GM13977 (cell line): ENCODE measurements at places on chromosomes 1 and 21.

- no peak for DNase-seq
Measured at GRCh38 chr1:181557313-181557712, 74.0 kb downstream of the CACNA1E start.

DNA sequence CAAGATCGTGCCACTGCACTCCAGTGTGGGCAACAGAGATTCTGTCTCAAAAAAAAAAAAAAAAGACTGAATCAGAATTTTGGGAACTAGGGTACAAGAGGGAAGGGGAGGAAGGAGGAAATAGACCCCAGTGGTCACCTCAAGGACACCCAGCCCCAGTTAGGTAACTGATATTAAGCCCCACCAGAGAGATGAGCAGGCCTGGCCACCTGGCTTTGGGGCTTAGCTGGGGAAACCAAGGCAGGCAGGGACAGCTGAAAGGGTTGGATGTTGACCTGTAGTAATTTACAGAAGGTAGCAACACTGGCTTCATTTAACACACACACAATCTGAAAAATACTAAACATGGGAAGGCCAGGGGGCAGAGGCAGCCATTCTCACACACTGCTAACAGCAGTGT lies 5.2 kb upstream of the C1orf122 start:
- DNase-seq, result no peak

GRCh38 chr1:43621861-43622260 lies 28.1 kb upstream of the KDM4A start:
- DNase-seq, result no peak

DNA sequence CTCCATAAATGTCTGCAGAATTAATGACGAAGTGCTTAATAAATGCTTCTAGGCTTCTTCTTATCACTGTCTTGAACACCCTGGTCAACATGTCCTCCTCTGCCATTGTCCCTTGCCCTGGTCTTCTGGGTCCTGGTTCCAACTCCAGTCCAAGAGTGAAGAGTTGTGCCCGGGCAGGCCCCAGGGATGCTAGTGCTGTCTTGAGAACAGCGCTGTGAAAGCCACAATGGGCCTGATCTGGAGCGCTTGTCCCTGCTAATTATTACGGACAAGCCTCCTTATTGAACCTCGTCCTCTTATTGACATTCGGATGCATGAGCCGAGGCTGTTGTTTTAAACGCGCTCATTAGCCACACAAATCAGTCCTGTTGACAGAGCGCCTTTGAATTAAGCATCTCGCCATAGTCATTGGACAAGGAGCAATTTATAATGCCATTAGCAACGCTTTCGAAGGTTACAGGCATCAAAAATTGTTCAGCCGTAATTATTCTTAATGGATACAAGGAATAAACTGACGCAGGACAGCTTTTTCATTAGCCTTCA lies 211.6 kb upstream of the POU3F1 start:
- DNase-seq, result no peak

DNA sequence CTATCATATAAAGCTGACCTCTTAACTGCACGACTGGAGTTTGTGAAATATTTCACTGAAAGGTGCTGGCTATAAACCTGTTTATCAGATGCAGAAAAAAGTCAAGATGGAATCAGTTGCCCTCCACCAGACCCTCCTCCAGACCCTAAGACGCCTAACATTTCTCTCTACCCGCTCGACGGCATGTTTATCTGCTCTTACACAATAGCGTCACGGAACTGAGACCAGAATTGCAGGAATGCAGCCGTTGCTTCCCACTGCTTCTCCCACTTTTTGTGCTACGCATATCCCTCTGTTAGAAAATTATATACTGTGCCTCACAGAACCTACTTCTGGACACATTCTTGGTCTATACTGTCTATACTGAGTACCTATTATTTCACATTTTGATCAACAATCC lies 28.2 kb upstream of the FAM131C start:
- DNase-seq, result no peak

GRCh38 chr1:199089393-199090122 lies 450.7 kb downstream of the PTPRC start:
- peak; percentile 38 for DNase-seq

DNA sequence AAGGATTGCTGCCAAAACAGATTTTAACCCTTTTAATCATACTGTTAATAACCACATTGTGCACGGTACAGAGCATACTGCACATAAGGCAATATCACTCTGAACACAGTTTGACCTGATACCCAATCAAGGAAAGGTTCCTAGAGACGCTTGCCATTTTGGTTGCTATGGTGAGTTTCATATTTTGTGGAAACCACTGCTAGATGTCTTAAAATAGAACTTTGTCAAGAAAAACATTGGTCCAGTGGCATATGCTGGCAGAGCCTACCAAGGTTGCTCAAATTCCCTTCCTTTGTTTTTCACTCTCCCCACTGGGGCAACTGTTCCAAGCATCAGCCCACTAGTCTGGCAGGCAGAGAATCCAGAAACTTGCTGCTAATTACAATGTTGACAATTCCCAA lies 114.8 kb upstream of the DPYD start:
- DNase-seq, result no peak

- no peak for DNase-seq
Measured at GRCh38 chr1:225508538-225509375, 80.9 kb upstream of the LBR start.

GRCh38 chr1:48853006-48853405 lies 76.3 kb upstream of the BEND5 start:
- DNase-seq, result no peak

DNA sequence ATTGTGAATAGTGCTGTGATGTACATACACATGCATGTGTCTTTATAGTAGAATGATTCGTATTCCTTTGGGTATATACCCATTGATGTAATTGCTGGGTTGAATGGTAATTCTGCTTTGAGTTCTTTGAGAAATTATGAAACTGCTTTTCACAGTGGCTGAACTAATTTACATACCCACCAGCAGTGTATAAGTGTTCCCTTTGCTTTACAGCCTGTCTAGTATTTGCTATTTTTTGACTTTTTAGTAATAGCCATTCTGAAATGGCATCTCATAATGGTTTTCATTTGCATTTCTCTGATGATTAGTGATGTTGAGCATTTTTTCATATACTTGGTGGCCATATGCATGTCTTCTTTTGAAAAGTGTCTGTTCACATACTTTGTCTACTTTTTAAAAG lies 54.5 kb upstream of the FAM78B start:
- no peak for DNase-seq

GRCh38 chr1:26021647-26022403 lies at the start of gene EXTL1:
EXTL1 (plus strand) TSS chr1:26021775; CDS start chr1:26022647, 872 bp downstream.
- DNase-seq, result no peak

DNA sequence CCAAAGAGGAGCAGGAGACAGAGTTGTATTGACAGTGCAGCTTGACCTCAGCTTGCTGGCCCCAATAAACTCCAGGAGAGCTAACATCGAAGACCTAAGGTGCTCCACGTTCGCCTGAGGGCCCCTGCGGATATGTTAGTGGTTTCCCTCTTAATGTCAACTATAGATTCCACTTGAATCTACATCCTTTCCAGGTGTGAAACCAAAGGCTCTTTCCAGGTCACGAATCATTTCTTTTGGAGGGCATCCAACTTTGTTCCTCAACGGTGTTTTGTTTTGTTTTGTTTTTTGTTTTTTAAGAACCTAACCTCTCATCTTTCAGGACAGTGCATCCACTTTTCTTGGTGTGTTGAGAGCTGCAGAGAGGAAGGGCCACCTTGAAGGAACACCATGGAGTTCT lies 267.6 kb upstream of the SGIP1 start:
- DNase-seq, result no peak

DNA sequence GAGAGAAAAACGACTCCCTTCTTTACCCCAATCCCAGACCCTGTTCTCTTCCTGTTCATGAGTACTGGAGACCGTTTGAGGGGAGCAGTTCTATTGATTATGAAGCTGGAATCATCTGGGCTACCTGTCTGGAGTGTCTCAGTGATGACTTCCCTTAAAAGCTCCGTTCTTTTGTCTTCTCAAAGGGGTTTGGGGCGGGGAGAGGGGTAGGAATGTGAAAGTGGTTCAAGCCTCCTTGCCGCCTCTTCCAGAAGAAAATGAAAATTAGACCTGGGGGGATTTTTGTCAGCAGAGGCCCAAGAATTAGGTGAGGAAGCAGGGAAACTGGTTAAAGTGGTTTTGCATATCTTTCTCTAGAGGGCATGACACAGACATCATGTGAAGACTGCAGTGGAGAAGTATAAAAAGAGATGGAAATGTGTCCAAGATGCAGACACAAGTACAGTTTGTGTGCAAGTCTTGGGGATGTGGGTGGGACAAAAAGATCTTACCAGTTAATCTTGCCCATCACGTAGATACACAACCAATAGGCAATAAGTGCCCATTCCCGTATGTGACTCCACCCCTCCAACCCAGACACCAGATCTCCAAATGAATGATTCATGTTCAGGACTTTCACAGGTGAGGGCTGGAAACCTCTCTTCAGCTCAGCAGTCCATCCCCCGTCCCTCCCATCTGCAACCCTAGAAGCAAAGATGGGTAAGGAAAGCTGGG lies 470 bp upstream of the MTMR11 start:
- no peak for DNase-seq

GRCh38 chr1:97740891-97741290 lies 179.9 kb downstream of the DPYD start:
- DNase-seq, result no peak

- no peak for DNase-seq
Measured at GRCh38 chr1:232504651-232505050, 125.3 kb downstream of the SIPA1L2 start.

DNA sequence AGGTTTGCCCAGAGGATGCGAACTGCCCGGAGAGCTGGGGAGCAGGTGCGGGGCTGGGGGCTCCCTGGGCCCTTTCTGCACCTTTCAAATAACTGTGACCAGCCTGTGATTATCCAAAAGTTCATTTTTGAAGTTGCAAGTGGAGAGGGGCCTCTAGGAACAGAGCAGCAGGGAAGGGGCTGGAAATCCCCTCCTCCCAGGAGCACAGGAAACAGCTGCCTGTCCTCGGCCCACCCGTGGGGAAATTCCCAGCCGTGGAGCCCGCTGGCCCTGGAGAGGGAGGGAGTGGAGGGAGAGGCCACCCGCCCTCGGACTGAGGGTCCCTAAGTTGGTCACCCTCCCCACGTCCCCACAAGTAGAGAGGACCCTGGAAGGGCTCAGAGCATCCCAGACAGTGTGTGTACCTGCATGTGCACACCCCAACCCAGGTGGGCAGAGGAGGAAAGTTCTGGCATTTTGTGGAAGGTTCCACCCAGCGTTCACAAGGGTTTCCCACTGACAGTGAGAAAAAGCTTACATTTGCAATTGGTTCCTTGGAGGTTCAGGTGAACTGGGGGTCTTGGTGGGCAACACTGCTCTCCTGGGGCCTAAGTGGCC lies 1.2 kb upstream of the TNFRSF4 start:
- no peak for DNase-seq

DNA sequence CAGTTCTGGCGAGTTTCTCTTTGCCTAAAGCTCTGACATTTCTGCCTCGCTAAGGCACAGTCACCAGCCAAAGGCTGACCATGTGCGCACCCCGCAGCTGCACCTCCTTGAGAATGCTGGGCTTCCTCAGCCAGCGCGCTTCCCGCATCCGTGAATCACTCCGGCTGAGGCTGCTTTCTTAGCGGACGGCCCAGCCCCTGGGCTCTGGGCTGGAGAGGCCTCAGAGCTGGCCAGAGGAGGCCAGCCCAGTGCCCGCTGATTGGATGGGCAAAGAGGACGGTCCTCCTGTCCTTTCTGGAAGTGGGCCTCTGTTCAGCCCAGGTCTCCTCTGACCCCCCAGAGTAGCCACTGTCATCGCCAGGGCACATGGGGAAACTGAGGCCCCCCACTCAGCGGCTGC lies 56.1 kb downstream of the PRDM16 start:
- DNase-seq, result no peak

- DNase-seq, result peak; percentile 34
Measured at GRCh38 chr1:228794810-228795209, 59.5 kb downstream of the RHOU start.

GRCh38 chr1:94798054-94798453 lies 22.1 kb upstream of the SLC44A3 start:
- no peak for DNase-seq

DNA sequence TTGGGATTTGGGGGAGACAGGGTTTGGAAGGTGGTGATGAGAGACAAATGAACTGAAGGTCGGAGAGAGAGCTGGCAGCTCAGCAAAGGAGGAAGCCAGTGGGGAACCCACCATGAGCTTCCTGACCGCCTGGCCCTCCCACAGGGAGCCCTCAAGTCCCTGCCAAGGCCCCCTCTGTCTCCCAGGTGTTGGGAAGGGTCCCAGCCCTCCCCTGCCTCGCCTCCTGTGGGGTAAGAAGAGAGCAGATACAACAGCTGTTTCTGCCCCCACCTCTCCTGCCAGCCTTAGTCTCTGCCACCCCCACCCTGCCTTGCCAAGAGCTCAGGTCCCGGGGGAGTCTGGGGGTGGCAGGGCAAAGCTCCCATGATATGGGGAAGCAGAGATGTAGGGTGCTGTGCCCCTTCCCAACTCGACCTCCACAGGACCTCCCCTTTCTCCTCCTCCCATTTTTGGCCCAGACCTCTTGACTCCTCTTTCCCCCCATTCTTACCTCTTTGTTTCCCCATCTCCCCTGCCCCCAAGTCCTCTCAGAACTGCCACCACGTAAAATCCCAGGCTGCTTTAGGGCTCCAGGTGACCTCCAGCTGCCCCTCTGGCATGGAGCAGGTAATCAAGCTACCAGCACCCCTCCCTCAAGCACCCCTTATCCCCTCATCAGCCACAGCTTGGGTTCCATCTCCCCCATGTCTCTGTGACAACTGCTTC lies 556 bp downstream of the S100A1 start:
- DNase-seq, result no peak

GRCh38 chr1:232894436-232894835 lies 56.0 kb upstream of the NTPCR start:
- no peak for DNase-seq

- no peak for DNase-seq
Measured at GRCh38 chr1:117810553-117810952, 118.9 kb downstream of the GDAP2 start.

- no peak for DNase-seq
Measured at GRCh38 chr1:3033790-3034090, 12.5 kb downstream of the ACTRT2 start.

DNA sequence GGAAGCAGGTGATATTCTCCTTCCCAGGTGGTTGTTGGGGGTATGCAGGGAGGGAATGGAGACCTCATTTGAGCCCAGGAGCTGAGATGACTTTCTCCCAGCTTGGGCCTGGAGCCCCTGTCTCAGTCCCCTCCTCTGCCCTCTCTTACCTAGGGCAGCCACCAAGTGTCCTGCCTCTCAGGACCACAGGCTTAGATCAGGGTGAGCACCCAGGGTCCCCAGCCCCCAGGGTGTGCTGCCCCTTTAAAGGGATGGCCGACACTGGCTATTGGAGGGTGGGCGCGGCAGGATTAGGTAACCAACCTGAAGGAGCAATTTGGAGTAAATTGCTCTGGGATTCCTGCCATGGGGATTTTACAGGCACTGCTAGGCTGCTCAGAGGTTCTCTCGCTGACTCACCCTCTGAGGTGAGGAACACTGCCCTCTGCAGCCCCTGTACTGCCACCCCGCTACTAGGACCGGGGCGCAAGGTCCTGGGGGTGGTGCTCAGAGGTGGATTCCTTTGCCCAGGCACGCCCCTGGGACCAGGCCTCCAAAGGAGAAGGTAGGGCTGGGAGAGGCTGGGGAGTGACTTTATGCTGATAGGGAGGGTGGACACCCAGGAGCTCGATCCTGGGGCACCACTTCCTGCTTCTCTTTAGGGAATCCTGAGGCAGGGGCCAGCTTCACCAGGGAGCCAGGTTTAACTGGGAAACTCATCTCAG lies 1.5 kb downstream of the RPS6KA1 start:
- DNase-seq, result peak; percentile 59
